ENCODE measurements at places on chromosomes 5 and 9.

GRCh38 chr9:130235558-130236435, 29.8 kb upstream of the HMCN2 start:
- no peak for DNase-seq

GRCh38 chr9:110125207-110125751, 82.7 kb downstream of the C9orf152 start:
- no peak for DNase-seq

- no peak for DNase-seq
Observed at GRCh38 chr5:124630767-124631704, 115.4 kb downstream of the ZNF608 start.

GRCh38 chr5:168218746-168219145, 72.7 kb upstream of the WWC1 start:
- DNase-seq = no peak

DNA sequence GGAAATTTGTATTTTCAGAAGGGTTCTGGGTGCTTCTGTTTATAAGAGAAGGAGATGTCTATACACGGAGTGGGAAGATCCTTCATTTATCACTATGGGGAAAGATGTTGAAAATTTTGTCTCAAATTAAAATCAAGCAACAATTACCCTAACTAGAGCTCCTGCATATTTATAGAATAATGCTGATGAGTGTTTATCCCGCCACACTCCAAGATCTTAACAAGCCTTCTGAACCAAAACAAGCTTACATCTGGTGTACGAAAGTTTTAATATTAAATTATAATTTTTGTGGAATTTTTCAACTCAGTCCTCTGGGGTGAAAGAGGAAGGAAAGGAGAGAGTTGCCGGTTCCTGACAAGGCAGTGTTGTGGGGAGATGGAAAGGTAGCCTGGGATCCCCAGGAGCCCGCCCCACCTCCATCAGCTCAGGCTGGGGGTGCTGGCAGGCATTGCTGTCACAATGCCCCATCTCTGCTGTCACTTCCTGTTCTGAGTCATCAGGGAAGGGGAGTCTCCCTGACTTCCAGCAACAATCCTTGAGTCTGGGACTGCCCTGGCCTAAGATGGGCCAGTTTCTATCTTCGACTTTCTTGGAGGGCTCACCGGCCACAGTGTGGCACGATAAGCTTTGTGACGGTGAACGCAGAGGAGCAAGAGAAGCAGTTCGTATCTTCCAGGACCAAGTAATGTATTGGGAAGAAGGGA, 64.5 kb downstream of the ERAP1 start:
- no peak for DNase-seq

DNA sequence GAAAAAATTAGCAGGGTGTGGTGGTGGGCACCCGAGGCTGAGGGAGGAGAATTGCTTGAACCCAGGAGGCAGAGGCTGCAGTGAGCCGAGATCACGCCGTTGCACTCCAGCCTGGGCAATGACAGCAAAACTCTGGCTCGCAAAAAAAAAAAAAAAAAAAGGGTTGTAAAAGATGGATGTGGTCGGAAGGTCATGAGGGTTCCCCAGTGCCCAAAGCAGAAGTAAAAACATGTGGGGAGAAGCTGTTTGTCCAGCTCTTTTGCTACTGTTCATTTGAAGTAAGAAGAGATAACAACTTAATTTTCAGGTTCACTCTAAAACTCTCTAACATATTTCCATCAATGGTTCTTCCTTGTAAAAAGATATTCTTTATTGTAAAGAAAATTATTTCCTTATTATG, 57.1 kb upstream of the GOLPH3 start:
- no peak for DNase-seq

Data from renal cortex interstitium (tissue), 15 donors.